ENCODE measurements at places on chromosomes 2 and 18. TPM values are rescaled to one million over a fixed set of nuclear protein-coding genes. Genes with fewer than 3 reads are reported as not detected.

The IL18RAP gene
- 7.3 TPM for total RNA-seq

The APLF gene
- 3.8 TPM for total RNA-seq

The CAPN10 gene
- total RNA-seq: 5.3 TPM

- DNase-seq: no peak
- no peaks in the 10 kb centered on the region for H3K36me3 ChIP-seq
- H3K27me3 ChIP-seq: no peaks in the 10 kb centered on the region
- H3K4me1 ChIP-seq: no peaks in the 10 kb centered on the region
Observed at GRCh38 chr2:23478087-23478932, 93.3 kb downstream of the KLHL29 start.

DNA sequence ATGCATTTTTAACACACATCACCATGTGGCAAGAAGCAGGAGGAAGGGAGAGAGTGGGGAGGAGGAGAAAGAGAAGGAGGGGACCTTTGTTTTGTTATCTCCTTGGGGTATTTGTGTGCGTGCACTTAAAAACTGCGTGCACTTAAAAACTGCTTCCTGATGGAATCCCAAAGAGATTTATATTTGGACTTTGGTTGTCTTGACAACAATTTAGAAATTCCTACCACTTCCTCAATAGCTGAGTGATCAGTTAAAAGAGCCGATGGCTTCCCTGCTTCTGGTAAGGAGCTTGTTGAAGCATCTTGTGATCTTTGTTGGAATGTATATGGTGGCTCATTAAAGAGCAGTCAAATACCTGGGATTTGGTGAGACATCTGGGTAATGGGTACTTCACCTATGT is 4.5 kb downstream of the RAB31 start:
- peaks cover 3% of the 10 kb centered on the region for H3K27me3 ChIP-seq
- DNase-seq: no peak
- peaks cover 9% of the 10 kb centered on the region for H3K4me1 ChIP-seq
- no peak overlapping the region for H3K27ac ChIP-seq
